ENCODE measurements at places on chromosomes 2 and 18.
A peak's percentile ranks its signal among the peaks of the same experiment; 100 is the strongest.

GRCh38 chr2:35790292-35790691 lies 565.3 kb upstream of the CRIM1 start:
- no peak for DNase-seq

DNA sequence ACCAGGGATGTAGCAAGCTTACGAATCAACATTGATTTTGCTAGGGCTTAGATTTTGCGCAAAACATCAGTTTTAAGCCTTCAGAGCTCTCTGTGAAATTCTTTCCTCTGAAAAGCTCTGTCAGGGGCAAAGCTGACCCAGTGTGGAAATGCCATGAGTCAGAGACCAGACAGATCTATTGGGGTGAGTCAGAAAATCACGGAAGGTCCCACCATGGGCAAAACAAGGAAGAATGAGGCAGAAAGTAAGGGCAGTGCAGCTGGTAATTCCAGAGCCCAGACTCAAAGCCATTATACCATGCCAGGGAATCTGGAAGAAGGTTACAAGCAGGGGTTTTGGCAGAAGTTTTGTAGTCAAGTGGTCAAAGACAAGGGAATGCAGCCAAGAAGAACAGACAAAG lies 256.6 kb upstream of the CTAGE1 start:
- DNase-seq = no peak

- no peak for DNase-seq
Measured at GRCh38 chr2:96727431-96727830, 12.4 kb downstream of the LMAN2L start.

GRCh38 chr2:70808983-70809958 lies 11.1 kb downstream of the CLEC4F start:
- no peak for DNase-seq

DNA sequence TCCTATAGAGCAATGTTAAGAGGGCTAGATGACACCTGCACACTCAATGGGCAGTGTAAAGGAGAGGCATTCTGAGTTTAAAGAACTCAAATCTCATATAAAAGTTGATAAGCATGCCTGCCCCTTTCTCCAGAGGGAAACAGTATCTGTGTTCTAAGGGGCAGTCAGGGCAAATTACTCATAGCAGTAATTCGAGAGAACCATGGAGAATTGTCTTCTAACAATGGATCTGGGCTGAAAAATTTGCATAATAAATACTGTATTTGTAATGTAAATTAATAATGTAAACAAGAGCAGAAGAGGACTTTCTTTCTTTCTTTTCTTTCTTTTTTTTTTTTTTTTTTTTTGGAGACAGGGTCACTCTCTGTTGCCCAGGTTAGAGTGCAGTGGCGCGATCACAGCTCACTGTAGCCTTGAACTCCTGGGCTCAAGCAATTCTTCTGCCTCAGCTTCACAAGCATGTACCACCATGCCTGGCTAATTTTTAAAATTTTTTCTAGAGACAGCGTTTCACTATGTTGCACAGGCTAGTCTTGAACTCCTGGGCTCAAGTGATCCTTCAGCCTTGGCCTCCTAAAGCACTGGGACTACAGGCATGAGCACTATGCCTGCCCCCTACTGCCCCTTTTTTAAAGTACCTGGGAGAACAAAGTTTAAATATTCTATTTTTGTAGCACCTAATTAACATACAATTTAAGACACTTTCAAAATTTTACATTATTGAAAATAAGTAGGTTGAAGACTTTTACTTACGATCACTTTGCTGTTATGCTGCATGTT lies 70.6 kb downstream of the OTX1 start:
- DNase-seq = no peak

- no peak for DNase-seq
Measured at GRCh38 chr18:25189391-25190185, 162.4 kb downstream of the ZNF521 start.

DNA sequence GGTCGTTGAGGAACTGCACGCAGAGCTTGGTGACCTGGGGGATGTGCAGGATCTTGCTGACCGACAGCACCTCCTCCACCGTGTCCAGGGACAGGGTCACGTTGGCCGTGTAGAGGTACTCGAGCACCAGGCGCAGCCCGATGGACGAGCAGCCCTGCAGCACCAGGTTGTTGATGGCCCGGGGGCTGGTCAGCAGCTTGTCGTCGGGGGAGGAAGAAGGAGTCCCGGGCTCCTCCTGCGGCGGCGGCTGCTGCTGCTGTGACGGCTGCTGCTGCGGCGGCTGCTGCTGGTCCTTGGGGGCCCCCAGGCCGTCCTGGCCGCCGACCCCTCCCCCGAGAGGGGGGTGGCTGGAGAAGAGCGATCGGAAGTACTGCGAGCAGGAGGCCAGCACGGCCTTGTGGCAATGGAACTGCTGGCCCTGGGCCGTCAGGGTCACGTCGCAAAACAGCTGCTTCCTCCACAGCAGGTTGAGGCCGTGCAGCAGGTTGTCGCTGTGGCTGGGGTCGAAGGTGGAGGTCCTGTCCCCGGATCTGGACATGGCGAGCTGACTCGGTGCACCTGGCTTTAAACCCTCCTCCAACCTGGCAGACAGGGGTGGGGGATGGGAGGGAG lies 2.7 kb downstream of the KLHL14 start:
- DNase-seq = peak; percentile 37

- no peak for DNase-seq
Measured at GRCh38 chr2:237723023-237723422, 75.6 kb upstream of the RBM44 start.

DNA sequence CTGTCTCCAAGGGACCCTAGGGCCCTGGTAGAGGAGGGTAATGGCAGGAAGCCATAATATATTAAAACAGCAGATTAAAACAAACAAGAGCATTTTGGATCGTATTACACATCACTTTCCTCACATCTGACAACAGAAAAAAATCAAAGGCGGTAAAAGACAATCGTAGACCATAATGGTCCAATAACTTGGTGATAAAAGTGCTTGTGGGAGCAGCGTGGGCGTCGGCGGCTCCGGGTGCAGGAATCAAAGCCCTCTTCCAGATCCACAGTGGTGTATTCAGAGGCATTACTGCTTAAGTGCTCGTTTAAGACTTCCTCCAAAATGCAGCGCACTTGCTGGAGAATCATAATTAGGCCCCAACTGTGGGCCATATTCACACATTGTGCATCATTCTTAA lies 68.0 kb downstream of the FECH start:
- no peak for DNase-seq

DNA sequence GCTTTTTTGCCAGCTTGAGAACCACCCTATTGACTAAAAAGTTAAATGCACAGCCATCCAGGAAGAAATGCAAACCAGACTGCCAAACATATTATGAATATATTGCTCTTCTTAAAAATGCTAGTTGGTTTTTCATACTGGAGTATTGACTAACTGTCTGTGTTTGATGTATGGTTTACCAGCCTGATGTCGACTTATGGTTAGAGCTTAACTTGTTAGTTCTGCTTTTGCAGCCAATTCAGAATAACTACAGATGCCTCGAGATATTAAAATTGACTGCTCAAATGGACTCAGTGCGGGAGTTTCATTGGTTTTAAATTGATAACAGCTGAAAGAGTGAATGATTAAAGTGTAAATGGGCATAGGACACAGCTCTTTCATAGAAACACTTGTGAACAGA lies 369.8 kb downstream of the ARHGAP15 start:
- DNase-seq = no peak

GRCh38 chr18:44096016-44096415 lies 584.7 kb upstream of the SETBP1 start:
- DNase-seq = no peak

- no peak for DNase-seq
Measured at GRCh38 chr2:206983161-206983859, 44.0 kb downstream of the CPO start.

GRCh38 chr2:240933048-240933965 lies 27.2 kb downstream of the CROCC2 start:
- DNase-seq = no peak

GRCh38 chr2:131673400-131674173 lies 145.9 kb downstream of the CCDC74A start:
- DNase-seq = peak; percentile 72

DNA sequence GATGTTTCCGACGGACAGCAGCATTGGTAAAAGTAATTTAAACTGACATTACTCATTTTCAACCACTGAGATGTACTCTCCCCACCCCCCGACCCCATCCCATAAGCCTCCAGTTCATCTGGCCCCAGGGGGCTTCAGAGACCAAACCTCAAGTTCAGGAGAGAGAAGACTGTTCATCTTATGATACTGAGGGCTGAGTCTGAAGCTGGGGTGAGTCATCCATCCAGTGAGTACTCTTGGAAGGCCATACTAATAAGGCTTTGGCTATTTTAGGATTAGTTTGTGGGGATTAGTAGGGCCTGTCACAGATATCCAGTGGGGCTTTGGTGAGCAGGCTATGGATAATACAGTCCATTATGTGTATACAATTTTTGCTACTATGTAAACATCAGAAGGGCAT lies 125.3 kb upstream of the APCDD1 start:
- DNase-seq = no peak

- no peak for DNase-seq
Measured at GRCh38 chr2:211159972-211160371, 603.6 kb downstream of the CPS1 start.

DNA sequence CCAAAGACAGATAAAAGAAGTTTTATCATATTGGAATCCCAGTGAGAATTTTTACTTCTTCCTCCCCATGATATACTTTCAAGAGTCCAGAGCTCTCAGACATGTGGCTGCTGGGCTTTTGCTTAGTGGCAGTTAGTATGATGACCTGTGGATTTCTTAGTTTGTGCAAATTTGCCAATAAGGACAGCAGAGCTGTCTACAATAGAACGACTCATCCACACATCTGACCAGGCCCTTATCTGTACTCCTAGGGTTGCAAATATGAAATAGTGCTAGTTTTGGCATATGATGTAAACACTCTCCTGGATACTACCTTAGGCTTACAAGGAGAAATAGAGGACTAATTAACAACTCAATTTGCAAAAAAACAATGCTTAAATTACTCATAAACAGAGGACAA lies 758.4 kb upstream of the TMEFF2 start:
- no peak for DNase-seq

GRCh38 chr2:209663139-209663538 lies 108.5 kb upstream of the UNC80 start:
- no peak for DNase-seq

DNA sequence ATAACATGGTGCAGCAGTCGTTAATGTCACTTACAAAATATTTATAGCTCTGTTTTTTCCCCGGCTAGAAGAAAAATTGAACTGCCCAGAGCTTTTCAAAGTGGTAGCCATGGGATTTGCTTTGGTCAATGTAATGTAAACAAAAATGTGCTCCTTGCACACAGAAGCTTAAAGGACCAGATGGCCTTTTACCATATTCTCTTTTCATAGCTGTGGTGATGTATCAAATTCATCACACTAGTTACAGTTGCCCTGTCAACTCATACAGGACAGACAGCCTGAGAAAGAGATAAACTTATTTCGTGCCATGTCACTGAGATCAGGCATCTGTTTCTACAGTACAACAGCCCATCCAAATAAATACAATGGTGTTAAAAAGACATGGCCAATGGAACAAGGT lies 368.1 kb upstream of the CDH19 start:
- DNase-seq = peak; percentile 32

DNA sequence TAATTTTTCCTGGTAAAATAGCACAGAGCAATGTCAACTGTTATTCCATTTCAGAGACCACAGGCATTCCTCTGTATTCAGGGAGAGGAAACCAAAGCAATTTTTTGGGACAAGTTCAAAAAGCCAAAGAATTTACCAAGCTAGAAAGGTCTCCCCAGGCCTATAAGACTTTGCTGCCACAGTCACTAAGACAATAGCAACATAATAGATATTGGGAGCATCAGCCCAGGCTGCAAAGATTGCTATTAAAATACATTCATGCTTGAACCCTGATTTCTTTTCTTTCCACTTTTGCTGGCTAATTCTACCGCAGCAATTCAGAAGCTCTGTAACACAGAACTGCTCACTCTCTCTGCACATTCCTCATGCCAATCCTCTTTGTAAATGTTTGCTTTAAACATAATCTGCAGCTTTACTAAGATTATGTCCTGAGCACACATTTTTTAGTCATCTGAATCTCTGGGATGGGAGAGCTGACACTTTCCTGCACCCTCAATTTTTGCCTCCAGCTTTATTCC lies 76.3 kb downstream of the CLHC1 start:
- no peak for DNase-seq

DNA sequence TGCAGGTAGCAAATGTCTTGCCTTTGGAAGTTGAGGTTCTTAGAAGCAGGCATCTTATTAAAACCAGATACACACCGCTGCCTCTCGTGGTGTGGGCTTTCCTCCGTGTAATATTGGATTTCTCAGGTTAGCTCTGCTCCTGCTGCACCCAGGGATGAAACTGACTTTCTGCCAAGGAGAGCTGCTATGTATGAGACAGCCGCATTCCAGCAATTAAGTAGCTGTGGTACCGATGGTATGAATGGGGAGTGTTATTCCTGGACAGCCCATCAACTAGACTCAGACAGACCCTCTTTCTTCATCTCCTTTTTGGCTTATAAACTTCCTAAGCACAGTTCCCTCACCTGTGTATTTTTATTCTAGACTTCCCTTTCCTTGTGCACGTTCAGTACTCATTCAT lies 6.8 kb upstream of the EHD3 start:
- DNase-seq = no peak

DNA sequence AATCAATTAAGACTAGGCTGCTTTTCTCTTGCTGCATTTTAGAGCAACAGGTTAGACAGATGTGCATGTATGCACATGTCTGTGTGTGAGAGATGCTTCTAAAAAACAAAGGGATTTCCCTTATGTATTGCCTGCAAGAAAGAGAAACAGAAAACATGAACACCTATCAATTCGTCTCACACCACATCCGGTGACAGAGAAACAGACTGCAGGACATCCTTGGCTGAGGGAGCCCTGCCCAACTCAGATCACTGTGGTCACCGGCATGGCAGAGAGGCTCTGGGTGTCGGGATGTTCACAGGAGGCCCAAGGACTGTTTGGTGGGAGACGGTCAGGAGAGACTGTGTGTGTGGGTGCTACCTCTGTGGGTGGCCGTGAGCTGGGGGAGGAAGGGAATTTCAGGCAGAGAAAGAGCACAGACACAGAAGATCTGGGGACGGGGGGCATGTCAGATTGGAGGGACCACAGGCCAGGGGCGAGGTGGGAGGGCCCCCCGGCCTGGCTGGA lies 24.9 kb downstream of the FHL2 start:
- no peak for DNase-seq

- no peak for DNase-seq
Measured at GRCh38 chr2:62467475-62468321, 38.3 kb downstream of the TMEM17 start.

- DNase-seq = no peak
Measured at GRCh38 chr2:173059971-173060461, 15.6 kb upstream of the MAP3K20 start.

- DNase-seq = no peak
Measured at GRCh38 chr18:36667811-36668210, 161.0 kb downstream of the TPGS2 start.

DNA sequence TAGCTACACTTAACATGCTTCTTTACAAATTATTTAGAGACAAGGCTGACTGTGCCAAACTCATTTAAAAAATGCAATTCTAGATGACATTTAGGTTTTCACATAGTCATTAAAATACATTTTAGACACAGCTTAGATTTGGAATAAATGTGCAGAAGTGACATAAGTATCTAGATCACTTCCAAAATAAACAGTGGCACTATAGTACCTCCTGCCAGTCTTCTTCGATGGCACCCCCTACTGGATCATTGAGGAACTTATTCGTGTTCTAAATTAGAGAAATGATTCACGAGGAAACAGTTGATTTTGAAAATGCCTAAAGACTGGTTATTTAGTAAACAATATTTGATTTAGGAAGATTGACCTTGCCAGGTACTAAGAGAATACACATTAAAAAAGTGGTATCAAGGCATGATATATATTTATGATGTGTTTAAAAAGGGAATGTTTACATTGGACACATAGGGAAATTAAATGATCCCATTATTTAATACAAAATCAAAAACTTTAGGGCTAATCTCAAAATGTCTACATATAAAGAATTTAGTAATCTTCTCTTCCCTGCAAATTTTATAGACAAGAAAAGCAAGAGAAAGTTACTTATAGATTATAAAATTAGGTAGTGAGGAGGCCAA lies 323.9 kb downstream of the XIRP2 start:
- DNase-seq = peak; percentile 37
